ENCODE measurements at places on chromosomes 5 and 9.

GRCh38 chr5:133962801-133963476 lies 5.5 kb downstream of the C5orf15 start:
- no peak for DNase-seq

DNA sequence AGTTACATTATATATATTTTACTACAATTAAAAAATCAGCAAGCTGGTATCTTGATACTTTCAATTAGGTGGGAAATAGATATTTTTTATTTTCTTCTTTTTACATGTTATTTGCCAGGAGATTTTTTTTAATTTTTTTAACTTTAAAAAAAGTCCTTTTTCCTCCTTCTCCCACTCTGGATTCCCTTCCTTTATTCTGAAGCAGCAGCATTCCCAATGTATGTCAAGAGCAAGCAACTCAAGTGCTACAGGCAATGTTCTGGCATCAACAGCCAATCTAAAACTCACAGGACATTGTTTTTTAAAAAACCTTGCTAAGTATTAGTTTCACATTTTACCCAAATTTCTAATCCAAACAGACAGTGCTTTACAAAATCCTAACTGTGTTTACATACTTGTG lies 41.4 kb downstream of the GOLPH3 start:
- DNase-seq: no peak

DNA sequence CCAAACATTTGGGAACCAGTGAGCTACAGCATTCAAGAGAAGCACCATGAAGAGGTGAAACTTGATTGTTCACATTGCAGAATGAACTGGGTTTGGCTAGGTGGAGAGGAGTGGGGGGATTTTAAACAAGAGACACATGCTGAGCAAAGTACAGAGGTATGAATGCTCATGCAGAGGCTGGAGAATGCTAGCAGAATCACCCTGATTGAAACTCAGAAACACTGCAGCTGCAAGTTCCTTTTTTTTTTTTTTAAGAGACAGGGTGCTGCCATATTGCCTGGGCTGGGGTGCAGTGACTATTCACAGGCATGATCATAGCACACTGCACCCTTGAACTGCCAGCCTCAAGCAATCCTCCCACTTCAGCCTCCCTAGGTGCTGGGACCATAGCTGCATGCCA lies 35.1 kb downstream of the DENND1A start:
- no peak for DNase-seq

DNA sequence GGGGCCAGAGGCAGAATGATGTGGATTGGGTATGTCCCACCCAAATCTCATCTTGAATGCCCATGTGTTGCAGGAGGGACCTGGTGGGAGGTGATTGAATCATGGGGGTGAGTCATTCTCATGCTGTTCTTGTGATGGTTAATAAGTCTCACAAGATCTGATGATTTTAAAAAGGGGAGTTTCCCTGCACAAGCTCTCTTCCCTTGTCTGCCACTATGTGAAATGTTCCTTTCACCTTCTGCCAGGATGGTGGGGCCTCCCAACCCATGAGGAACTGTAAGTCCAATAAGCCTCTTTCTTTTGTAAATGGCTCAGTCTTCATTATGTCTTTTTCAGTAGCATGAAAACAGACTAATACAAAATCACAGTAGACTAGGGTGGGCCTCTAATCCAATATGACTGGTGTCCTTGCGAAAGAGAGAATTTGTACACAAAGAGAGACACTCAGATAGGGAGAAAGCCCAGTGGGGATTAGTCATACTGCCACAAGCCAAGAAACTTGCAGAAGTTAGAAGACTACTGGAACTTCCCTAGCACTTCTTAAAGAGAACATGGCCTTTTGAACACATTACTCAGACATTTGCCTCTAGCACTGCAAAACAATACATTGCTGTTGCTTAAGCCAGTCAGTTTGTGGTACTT lies 68.4 kb downstream of the ANXA1 start:
- DNase-seq: no peak

DNA sequence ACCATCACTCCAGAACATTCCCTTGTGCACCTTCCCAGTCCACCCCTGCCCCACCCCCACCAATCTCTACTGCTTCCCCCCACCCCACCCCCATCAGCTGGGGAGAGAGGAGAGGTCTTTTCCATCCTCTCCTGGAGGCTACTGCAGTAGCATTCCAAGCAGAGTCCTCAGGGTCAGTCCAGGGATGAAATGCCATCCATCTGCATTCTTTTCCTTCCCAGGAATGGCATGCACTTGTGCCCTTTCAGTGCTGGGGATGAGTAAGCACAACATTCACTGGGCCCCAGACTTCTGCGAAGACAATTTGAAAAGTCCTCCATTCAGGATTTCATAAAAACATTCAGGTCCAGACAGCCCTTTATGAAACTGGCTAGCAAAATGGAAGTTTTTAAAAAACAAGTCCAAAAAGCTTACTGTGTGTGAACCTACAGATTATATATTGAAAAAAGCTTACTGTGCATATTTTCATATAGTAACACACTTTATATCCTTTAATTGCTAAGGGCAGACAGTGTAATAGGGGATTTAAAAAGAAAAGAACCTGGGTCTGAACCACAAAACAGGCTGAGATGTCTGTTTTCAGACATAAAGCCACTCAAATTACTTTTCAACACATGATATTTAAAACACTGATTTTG lies 50.0 kb upstream of the GOLPH3 start:
- no peak for DNase-seq

DNA sequence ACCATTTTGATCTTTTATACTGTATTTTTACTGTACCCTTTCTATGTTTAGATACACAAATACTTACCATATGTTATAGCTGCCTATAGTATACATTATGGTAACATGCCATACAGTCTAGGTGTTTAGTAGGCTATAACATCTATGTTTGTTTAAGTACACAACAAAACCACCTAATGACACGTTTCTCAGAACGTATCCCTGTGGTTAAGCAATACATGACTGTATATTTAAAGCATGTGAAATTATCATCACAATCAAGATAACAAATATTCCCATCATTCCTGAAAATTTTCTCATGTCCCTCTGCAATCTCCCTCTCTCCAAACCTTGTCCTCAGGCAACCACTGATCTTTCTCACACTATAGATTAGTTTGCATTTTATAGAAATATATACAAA lies 66.4 kb upstream of the SUSD1 start:
- DNase-seq: no peak

- DNase-seq: no peak
These were observed 2.5 kb downstream of the FST start for GRCh38 chr5:53482717-53483638.

DNA sequence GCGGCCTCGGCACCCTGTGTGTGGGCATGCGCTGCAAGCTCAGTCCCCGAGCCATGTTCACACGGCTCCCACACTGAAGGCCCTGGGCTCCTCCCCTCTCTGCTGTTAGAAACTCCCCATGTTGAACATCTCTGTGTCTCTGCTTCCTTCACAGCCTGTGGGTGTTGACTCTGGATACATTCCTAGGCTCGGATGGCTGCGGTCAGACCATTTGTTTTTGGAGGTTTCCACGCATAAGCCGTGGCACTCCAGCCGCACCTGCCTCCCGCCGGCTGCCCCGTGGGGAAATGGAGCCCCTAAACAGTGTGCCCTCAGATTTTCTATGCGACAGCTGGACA lies 31.2 kb upstream of the LRRC14B start:
- no peak for DNase-seq

DNA sequence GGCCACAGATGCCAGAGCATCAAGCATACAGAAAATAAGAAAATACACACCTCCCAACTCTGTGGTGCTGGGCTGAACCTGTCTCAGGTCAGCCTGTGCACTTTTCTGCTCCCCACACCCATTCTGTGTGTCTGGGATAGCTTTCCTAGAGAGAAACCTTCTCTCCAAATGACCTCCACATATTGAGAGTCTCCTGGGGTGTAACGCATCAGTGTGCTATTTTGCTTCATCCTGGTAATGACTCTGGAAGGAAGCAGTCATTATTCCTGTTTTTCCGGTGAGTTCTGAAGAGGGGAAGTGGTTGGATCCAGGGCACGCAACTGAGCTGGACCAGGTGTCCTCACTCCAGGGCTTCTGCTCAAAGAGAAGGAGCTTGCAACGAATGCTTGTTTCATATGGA lies 73.2 kb upstream of the SH3PXD2B start:
- DNase-seq: no peak

GRCh38 chr5:83072966-83073365 lies 4.2 kb downstream of the TMEM167A start:
- no peak for DNase-seq

DNA sequence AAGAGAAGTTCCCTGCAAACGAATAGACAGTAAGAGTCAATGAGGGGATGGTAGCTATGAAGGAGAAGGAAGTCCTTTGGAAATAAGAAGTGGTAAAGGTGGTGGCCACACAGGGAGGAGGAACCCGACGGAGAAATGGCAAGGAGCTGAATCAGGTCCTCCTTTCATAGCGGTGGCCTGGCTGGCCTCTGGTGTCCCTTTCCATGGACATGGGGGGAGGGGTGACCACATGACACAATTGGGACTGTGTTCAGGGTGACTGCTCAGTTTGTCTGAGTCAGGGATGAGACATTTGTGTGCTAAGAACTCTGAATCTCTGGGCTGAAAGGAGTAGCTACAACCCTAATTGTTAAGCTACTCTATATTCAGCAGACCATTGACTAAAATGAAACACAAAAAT lies 28.7 kb upstream of the TIMD4 start:
- DNase-seq: no peak

GRCh38 chr9:108412755-108413154 lies 443.0 kb downstream of the ACTL7B start:
- peak; percentile 70 for DNase-seq

- no peak for DNase-seq
These were observed 482 bp downstream of the NFIB start for GRCh38 chr9:14313378-14313940.

GRCh38 chr5:52789851-52790250 lies 2.1 kb downstream of the ITGA1 start:
- no peak for DNase-seq

Data from H1 (cell line).